ENCODE measurements at places on chromosomes 7 and 10.

GRCh38 chr7:41507686-41508268 lies 195.1 kb downstream of the INHBA start:
- no peak for DNase-seq

- DNase-seq: no peak
Observed at GRCh38 chr7:69764147-69764546, 165.9 kb downstream of the AUTS2 start.

GRCh38 chr7:118327174-118327573 lies 102.7 kb downstream of the ANKRD7 start:
- no peak for DNase-seq

DNA sequence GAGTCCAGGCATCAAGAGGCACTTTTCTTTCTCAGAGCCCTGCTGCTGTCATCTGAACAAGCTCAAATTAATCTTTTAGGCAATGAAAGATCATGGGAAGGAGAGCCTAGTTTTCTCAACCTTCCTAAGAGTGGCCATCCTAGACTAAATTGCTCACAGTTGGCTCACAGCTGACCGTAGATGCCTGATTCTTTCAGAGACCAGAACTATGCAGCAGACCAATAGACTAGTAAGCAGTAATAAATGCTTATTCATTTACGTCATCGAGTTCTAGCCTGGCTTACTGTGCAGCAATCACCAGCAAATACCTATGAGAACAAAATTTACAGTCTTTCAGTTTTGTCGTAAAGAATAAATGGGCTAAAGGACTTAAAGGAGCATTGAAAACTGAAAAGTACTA lies 602.9 kb upstream of the GHITM start:
- DNase-seq: no peak

DNA sequence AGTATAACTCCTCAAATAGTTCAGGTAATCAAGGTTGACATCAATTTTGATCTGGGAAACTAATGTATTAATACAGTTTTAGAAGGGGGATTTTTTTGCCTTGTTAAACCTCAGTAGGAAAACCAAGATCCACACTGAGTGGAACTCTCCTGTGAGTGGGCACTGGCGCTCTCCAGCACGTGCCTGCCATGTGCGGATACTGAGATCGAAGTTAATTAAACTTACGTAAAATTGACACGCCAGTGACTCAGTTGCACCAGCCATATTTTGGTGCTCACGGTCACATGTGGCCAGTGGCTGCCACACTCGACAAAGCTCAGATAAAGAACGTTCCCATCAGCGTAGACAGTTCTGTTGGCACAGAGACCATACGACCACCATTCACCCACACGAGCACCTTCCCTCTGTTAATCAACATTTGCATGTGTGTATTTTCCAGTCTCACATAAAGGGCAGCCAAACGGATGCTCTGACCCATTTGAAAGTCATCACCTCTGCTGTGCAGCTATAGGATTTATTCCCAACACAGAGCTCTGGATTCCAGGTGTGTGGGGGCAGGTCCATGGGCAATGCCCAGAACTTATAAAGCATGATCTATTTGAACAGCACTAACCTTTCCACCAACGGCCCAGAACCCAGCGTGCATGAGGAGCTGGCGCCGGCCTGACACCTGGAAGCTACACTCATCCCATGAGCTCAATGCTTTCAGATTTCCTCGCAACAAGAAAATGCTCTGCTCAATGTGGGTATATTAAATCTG lies 77.7 kb downstream of the VIPR2 start:
- DNase-seq: no peak

DNA sequence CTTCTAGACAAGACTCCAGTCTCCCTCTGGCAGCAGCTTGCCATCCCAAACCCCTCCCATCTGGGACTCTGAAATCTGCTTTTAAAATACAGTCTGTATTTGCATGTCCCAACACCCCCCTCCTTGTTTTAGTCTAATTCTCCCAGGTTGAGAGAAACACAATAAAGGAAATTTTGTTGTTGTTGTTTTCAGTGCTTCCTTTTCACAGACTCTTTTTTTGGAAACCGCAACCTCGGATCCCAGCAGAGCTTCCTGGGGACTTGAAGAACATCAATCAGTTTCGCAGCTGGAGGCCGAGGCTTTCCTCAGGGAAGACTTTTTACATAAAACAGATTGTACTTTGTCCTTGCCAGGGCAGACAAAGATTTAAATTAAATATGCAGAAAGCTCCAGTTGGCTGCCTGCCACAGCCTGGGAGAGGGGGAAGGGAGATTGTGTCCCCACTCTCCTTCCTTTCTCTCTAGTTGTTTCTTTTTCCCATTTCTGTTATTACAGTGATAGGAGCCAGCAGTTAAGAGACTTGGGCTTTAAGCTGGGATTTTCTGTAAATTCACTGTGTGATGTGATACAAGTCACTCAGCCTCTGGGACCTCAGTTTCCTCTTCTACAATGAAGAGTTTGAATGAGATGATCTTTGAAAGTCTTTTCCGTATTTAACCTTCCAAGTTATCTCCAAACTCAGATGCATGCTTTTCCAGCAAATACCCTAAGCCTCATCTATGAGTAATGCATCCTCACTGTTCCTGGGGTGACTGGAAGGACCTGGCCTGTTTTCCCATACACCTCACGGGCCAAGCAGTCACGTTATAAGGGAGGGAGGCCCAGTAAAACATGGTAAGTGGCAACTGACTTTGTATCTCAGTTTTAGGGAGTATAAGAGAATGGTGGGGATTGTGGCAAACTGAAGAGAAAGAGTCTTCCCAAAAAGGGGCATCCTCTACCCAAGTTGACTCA lies 192.3 kb downstream of the REEP3 start:
- no peak for DNase-seq

DNA sequence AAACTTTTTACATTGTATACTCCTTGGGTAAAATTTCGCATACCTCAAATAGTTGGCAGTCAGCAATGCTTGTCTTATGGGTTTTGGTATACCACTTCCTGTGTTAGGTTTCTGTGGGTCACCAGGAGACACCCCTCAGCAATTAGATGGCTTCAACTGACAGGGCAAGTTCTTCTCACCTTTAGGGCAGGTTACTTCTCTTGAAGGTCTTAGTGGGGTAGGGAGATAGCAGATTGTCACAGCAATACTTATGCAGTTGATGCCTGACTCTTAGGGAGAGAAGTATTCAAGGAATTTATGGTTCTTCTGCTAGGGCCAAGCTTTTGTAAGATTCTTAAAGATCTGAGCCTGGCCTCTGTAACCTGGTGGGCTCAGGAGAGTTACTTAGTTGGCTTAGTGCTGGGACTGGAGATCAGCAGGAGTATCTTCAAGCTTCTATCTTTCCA lies 42.9 kb downstream of the MKLN1 start:
- DNase-seq: no peak

- no peak for DNase-seq
Observed at GRCh38 chr10:124298891-124299290, 119.8 kb downstream of the OAT start.

DNA sequence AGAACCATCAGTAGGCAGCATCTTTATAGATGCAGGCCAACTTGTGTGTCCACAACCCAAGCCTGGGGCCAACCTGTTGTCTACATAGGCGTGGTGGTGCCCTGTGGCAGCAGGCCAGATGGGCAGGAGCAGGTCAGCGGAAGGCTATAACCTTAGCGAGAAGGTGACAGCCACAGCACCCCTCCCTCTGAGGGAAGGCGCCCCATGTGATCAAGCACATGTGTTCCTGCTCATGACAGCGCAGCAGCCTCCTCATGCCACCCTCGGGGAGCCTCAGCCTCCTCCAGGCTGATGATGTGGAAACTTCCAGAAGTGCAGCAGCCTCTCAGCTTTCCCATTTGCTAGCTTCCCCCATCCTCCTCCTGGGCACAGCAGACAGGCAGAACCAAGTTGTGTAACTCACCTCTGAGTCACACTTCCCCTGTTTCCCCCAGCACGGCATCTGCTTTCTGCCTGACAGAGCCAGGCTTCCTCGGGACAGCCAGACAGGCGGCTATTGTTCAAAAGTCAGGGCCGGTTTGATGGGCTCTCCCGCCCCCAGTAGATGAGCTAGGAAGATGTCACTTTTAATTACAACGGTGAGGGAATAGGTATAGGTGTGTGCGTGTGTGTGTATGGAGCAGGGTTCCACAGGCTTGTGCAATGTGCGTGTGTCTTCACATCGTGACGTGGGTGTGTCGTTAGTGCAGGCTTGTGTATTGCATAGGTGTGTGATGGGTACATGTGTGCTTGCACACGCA lies 312.0 kb upstream of the ZMIZ1 start:
- DNase-seq: no peak

GRCh38 chr10:46787321-46787615 lies 124.0 kb upstream of the PTPN20 start:
- no peak for DNase-seq

GRCh38 chr7:80017101-80017698 lies 117.4 kb upstream of the GNAI1 start:
- no peak for DNase-seq

- DNase-seq: no peak
Observed at GRCh38 chr7:156480671-156481070, 159.9 kb upstream of the RNF32 start.

DNA sequence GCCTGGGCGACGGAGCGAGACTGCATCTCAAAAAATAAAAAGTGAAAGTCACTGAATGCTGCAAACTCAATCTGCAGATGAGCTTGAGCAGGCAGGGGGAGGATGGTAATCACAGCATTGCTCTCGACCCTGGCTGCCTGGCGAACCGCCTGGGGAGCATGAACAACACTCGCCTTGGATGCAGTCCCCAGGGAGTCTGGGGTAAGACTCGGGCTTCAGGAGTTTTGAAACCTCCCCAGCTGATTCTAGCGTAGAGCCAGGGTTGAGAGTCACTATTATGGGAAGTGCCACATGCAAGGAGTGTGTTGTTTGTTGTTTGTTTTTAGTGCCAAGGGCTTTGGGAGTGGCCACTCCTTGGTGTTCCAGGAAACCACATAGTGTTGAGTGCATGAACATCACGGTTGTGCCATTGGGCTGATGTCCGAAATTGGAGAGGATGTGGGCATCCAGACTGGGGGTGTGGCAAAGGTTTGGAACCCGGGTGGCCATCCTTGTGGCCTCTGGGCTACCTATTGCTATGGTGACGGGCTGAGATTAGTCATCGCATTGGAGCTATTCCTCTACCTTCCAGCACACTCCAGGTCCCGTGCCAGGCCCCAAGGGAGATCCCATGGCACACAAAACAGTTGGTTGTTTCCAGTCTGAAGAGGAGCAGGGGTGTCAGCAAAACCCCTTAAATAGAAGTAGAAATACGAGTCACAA lies 92.6 kb downstream of the RGS10 start:
- no peak for DNase-seq

GRCh38 chr7:30450240-30450982 lies 28.2 kb downstream of the NOD1 start:
- no peak for DNase-seq

- no peak for DNase-seq
Observed at GRCh38 chr10:132776186-132776585, 9.8 kb downstream of the NKX6-2 start.

All from stimulated activated CD8-positive, alpha-beta memory T cell treated with anti-CD3 and anti-CD28 coated beads, Interleukin-15, amount 100 ng/mL, for 1 hour (primary cell).